ENCODE measurements at places on chromosomes 16 and 17.
A peak's percentile ranks its signal among the peaks of the same experiment; 100 is the strongest.

GRCh38 chr17:79936641-79937381 is 97.6 kb upstream of the CBX4 start:
- no peak for DNase-seq

DNA sequence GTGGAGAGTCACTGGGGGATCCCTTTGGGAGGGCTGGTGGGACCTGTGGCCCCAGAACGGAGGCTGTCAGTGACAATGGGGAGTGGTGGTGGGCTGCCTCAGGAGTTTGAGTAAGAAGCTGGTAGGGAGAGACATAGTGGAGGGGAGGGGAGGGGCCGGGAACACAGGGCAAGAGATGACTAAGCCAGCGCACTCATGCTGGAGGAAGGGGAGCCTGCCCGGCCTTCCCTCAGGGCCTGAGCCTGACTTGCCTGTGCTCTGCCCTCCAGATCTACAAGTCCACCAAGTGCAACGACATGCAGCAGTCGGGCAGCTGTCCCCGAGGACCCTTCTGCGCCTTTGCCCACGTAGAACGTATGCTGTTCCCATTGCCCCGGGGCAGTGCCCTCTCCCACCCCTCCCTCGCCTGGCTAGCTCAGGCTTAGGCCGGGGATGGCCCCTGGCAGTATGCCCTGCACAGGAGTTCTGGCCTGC is 29.3 kb downstream of the UNC13D start:
- no peak for DNase-seq

DNA sequence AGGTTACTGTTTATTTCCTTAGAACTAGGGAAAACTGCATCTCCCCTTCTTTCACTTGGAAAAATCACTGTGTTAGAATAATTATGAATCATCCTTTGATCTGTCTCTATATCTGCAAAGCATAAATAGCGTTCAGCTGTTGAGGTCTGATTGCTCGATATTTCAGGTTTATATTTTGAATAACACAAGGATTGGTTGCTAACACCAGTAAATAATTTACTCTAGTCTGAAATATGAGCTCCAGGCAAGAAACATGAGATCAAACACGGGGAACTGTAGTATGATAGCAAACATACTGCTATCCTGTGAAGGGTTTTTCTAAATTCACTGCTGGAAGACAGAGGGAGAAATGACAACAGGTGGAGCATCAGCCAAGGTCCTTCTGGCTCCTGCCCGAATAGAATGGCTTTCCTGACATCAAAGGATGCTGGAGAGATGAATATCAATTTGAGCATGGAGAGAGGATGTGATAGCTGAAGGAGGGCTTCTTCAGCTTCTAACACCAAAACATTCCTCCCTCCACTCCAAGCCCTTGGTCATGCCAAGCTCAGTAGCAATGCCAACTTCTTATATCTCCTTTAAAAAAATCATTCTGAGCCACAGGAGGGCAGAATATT is 450.3 kb downstream of the SHISA9 start:
- DNase-seq, result no peak

DNA sequence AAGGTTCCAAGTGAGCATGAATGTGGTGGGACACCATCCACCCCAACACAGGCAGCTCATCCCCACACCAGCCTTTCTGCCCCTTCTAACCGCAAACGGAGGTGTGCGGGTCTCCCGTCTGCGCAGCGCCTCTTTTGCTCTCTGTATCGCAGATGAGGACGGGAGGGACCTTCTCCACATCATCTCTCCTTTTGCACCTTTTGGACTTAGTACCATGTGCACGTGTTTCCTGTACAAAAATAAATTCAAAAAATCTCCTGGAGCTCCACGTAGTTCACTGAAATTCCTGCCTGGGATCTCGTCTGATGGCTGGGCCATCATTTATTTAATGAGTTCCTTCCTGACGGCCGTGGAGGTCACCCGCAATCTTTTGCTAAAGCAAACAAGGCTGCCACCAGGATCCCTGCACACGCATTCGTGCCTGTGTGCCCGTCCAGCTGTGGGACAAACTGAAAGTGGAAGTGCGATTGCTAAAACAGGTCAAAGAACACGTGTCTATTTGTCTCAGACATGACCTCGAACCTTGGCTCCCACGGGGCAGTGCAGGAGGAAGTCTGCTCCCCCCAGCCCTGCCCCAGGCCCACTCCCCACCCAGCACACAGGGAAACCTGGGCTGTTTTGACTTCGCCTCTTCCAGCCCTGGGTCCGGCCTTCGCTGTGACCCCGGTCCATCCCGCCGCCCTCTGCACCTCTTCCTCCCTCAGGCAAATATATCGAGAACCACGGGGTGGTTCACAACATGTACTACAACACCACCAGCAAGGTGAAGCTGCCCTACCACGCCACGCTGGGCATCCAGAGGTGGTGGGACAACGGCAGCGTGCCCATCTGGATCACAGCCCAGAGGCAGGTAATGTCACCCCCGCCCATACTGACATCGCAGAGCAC is 2.3 kb downstream of the ENPP7 start:
- no peak for DNase-seq

DNA sequence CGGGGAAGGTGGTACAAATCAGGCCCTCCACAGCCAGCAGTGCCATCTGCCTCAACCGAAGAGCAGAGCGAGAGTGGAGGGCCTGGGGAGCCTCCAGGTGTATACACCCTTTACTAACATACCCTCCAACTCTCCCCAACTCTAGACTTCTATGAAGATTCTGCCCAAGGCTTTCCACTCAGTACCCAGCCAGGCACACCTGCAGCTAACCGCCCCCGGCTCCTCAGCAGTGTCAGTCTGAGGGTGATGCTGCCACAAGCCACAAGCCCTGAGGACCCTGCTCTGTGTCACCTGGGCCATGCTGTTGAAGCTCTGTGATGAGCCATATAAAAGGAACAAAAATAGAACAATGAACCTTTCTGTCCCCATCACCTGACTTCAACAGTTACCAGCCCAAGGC is 3.8 kb downstream of the CENPV start:
- DNase-seq, result no peak

DNA sequence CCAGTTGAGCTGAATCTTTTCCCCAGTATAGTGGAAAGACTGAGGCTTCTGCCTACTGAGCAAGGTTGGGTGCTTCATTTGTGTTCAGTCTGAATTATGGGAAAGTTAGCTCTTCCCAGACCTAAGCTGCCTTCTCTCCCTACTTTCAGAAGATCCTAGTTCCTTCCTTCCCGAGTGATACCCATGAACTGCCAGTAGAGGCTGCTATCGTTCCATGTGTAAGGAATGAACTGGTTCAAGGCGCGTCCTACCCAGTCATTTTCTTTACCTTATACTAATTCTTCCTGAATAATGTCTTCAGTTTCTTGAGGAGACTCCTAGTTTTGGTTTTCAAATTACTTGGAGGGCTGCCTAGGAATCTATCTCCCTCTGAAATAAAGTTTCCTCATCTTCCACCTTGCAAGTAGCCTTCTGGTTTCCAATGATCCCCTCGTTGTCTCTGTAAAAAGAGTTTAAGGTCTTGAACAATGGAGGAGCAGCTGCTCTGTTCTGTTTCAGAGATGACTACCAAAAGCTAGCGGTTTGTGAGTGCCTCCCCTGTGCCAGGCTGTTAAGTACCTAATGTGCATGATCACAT is 934 bp upstream of the AOC2 start:
- no peak for DNase-seq

GRCh38 chr17:78817123-78817522 is 23.5 kb downstream of the USP36 start:
- DNase-seq, result peak; percentile 42

DNA sequence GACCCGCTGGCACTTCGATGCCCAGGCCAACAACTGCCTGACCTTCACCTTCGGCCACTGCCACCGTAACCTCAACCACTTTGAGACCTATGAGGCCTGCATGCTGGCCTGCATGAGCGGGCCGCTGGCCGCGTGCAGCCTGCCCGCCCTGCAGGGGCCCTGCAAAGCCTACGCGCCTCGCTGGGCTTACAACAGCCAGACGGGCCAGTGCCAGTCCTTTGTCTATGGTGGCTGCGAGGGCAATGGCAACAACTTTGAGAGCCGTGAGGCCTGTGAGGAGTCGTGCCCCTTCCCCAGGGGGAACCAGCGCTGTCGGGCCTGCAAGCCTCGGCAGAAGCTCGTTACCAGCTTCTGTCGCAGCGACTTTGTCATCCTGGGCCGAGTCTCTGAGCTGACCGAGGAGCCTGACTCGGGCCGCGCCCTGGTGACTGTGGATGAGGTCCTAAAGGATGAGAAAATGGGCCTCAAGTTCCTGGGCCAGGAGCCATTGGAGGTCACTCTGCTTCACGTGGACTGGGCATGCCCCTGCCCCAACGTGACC is 5.0 kb downstream of the WFIKKN2 start:
- no peak for DNase-seq

DNA sequence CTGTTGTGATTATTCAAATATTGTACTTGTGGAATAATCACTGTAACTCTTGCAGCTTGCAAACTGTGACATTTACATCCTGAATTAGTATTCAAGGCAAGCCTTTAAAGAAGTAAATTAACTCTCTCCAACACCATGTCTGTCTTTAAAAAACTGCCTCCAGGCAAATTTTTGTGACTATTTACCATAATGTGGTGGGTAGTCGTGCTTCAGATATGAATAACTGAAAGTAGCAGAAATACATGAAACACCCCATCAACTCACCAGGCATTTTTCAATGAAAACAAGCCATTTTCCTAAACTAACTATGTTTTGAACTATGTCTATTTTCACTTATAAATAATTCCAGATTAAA is 217.4 kb upstream of the PSMD7 start:
- DNase-seq, result no peak

GRCh38 chr17:45302649-45303173 is 14.1 kb downstream of the MAP3K14 start:
- DNase-seq, result peak; percentile 14

DNA sequence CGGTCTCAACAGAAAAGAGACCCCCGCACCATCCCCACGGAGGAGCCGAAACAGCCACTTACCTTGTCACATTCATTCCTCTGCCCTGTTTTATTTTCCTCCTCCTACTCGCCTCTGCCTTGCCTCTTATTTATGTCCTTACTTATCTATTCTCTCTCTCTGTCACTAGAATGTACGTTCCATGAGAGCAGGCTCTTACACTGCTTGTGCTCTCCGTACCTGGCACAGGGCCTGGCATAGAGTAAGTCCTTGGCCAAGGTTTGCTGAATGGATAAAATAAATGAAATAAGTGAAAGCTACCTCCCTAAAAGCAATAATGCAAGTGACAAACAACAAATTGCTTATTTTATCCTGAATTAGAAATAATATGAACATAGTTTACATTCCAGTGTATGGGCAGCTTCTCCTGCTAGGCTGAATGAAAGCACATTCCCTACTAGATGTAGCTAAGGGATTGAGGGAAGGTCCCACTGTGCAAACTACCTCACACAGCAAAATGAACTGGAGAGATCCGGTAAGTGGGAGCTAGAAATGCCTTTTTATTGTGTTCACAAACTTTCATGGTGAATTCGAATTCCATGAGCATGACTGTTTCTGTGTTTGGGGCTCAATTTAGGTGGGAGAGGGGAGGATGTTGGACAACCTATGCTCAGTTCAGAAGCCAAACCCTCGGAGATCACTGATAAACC is 173.1 kb downstream of the PARN start:
- no peak for DNase-seq

DNA sequence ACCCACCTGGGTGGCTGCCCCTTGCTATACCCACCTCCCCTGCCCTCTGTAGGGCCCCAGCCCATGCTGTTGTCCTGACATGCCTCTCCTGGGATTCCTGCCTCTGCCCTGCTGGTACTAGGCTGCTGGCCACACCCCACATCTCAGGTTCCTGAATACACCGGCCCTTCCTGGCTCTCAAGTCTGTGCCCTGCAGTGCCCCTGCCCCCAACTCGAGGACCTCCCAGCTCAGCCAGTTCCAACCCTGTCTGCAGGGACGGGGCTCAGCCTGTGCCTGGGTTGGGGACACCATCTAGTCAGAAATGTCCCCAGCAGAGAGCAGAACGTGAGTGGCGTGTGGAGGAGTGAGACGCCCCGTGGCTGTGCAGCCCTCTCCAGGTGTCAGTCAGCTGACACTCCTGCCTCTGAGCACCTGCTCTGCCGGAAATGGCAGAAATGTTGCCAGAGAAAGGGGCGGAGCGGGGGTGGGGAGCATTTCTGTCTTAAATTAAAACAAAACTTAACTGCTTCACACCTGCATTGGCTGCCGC is 28.7 kb downstream of the ACSF3 start:
- peak; percentile 19 for DNase-seq

DNA sequence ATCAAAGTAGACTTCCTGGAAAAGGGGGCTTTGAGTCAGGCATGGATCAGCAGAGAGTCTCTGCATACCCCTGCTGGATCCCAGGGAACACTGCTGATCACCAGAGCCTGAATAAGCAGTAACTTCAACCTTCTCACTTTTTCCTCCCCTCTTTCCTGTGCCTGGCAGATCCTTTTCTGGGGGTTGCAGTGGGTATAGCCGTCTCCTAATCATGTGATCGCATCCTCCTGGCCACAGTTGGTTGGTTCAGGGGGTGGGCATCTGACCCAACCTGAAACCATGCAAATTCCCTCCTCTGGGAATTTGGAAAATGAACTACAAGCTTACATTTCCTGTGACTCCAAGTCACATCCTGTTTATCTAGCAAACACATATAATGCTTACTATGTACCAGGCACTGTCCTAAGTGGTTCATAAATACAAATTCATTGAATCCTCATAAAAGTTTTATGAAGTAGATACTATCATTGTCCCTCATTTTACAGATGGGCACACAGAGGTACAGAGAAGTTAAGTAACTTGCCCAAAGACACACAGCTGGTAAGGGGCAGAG is 120.3 kb downstream of the AXIN2 start:
- no peak for DNase-seq

DNA sequence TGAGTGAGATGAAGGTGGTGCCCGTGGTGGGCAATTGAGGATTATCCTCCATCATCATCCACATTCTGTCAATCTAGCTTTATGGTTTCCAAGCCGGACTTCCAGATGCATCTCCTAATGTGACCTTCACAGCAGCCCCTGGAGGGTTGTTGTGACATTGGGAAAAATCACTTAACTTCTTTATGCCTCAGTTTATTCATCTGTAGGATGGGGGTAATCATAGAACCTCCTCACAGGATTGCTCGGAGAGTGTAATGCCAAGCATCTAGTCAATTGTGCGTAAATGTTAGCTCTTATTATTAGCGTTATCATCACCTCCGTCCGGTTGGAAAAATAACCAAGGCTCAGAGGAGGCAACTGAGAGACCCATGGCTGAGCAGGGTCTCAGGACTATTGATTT is 214.0 kb downstream of the CCDC182 start:
- DNase-seq, result no peak

Measured in stimulated activated CD8-positive, alpha-beta memory T cell treated with anti-CD3 and anti-CD28 coated beads, Interleukin-12 subunit alpha, Interleukin-12 subunit beta, amount 100 ng/mL, for 4 hours (primary cell).